Mesendoderm (in vitro differentiated cells): ENCODE measurements at places on chromosomes 16 and 17.
A peak's percentile ranks its signal among the peaks of the same experiment; 100 is the strongest.

- DNase-seq = no peak
Measured at GRCh38 chr16:70659546-70659945, 13.2 kb downstream of the IL34 start.

- no peak for DNase-seq
Measured at GRCh38 chr16:30090610-30091331, 953 bp downstream of the TBX6 start.

- no peak for DNase-seq
Measured at GRCh38 chr16:1256874-1257322, 1.0 kb downstream of the TPSD1 start.

GRCh38 chr16:10688291-10688690, 6.4 kb downstream of the TEKT5 start:
- DNase-seq = no peak

GRCh38 chr16:30793508-30794069, 6.6 kb upstream of the ZNF629 start:
- DNase-seq = no peak

DNA sequence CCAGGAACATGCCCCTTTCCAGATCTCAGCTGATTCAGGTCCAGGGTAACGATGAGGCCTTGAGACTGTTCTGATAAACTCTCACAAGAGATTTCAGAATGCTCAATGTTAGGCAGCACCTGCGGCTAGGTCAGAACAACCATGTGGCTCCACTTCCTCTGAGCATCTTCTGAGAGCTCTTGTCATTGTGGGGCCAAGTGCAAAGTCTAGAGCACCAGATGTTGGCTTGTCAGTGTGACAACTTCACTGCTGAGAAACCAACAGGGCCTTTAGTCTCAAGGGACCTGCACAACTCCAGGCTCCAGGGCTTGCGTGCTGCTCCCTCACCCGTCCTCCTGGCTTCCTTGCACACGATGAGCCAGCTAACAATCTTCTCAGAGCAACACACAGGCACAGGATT, 29.0 kb downstream of the FCSK start:
- DNase-seq = no peak

GRCh38 chr17:42018339-42018738, 1.1 kb upstream of the DNAJC7 start:
- DNase-seq = peak; percentile 73

DNA sequence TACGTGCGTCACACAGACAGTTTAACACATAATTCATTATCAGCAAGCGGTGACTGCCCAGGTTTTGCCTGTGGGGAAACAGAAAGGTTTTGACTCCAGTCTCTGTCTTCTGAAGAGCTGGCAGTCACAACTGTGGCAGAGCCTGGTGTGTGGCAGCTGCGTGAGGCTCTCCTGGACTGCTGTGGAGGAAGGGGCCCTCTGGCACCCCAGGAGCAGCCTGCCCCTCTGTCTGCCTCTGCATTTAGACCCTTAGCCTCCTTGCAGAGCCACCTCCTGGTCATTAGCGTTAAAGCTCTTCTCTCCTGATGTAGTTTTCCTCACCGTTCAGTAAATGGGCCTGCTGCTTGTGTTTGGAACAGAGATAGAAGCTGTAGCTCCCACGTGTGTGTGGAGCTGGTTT, 10.9 kb downstream of the RAB40C start:
- peak; percentile 57 for DNase-seq

GRCh38 chr17:21304091-21304490, 19.6 kb downstream of the MAP2K3 start:
- DNase-seq = no peak

GRCh38 chr17:45948881-45949624, 50.0 kb upstream of the STH start:
- DNase-seq = peak; percentile 86

GRCh38 chr16:3101018-3101840, 2.1 kb upstream of the ZSCAN10 start:
- DNase-seq = peak; percentile 82

DNA sequence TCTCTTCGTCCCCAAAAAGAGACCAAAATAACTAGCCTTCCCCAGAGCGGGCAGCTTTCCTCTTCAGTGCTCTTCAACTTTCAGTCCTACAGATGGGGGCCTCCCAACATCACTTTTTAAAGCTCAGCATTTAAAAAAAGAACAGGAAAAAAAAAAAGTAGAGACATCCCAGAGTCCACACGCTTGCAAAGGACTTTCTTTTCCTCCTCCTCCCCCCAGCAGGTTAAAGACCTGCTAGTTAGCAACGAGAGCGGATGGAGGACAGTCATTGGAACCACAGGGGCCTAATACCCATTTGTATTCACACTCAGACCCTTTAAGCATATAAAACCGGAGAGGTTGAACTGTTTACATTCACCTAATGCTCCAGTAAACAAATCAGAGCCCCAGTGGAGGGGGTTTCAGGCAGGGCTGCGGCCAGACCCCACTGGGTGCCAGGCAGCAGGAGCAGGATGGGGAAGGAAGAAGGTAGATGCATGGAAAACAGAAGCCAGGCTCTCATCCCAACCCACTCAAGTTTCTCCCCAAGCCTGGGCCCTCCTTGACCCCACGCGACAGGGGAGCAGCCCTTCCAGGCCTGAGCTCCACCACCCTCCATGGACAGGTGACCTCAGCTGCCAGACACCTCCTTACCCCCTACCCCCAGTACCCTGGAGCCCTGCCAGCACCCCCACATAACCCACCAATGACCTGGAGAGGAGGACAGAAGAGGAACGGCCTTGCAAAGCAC, 15.2 kb downstream of the ZFHX3 start:
- DNase-seq = peak; percentile 87

- DNase-seq = peak; percentile 54
Measured at GRCh38 chr16:12426122-12426521, 377.6 kb downstream of the CPPED1 start.

GRCh38 chr16:11781773-11782172, 15.3 kb downstream of the ZC3H7A start:
- no peak for DNase-seq

- no peak for DNase-seq
Measured at GRCh38 chr16:28183930-28184329, 27.8 kb downstream of the XPO6 start.

GRCh38 chr17:31787857-31788570, 71.0 kb downstream of the COPRS start:
- peak; percentile 33 for DNase-seq

- no peak for DNase-seq
Measured at GRCh38 chr16:26838931-26839330, 227.8 kb upstream of the C16orf82 start.

DNA sequence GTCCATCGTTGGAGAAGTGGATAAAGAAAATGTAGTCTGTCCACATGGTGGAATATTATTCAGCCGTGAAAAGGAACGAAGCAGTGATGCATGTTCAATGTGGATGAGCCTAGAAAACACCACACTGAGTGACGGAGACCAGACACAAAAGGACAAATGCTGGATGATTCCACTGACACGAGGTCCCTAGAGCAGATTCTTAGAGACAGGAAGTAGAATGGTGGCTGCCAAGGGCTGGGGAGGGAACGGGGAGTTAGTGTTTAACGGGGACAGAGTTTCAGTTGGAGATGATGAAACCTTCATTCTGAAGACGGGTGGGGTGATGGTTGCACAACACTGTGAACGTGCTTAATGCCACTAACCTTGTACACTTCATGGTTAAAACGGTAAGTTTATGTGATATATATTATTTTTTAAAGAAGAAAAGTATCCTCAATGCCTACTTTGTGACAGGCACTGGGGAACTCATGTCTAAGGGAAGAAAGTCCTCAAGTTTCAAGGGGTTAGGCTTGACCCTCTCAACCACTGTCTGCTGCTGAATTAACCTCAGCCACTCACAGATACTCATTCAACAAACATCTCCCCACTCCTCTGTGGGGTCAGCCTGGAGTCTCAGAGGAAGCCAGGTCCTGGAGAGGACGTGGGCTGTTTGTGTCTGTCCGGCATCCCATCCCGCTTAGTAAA, 17.6 kb downstream of the C16orf74 start:
- no peak for DNase-seq
